ENCODE measurements at places on chromosomes 4 and X.

DNA sequence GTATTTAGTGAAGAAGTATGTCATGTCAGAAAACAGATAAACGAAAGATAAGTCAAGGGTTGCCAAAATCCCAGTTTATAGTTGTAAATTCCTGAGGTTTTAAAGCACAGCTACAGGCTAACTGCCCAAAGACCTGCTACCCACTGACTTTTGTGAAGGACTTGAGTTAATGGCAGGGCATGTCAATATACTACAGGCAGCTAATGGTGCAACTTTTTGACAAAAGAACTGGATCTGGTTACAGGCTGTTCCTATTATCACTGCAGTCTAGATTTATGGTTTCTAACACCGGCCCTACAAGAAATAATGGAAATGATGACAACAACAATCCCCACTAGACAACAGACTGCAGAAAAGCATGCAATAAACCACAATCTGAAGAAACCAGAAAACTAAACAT, 6.4 kb downstream of the SCML2 start:
- no peak for DNase-seq

- DNase-seq, result no peak
Measured at GRCh38 chr4:24521544-24521943, 62.8 kb downstream of the DHX15 start.

DNA sequence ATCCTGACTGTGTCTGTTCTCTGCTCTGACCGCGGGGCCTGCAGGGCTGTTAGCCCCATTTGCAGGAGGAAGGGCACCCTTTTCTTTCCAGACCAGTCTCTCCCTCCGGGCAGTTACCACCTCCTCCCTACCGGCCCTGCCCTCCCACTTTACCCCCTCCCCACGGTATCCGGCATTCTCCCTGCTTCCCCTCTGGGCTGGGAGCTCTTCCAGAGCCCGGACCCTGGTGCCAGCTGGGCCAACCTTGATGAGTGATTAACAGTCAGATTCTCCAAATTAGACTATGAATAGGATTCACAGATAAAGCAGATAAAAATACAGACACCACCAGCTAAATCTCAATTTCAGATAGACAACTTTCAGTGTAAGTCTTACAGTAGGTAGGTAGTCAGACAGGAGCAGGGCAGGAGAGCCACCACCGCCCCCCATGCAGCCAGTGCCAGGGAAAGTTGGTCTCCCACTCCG, 23.4 kb upstream of the WFS1 start:
- no peak for DNase-seq

GRCh38 chr4:101282076-101282844, 65.1 kb downstream of the PPP3CA start:
- peak; percentile 22 for DNase-seq

DNA sequence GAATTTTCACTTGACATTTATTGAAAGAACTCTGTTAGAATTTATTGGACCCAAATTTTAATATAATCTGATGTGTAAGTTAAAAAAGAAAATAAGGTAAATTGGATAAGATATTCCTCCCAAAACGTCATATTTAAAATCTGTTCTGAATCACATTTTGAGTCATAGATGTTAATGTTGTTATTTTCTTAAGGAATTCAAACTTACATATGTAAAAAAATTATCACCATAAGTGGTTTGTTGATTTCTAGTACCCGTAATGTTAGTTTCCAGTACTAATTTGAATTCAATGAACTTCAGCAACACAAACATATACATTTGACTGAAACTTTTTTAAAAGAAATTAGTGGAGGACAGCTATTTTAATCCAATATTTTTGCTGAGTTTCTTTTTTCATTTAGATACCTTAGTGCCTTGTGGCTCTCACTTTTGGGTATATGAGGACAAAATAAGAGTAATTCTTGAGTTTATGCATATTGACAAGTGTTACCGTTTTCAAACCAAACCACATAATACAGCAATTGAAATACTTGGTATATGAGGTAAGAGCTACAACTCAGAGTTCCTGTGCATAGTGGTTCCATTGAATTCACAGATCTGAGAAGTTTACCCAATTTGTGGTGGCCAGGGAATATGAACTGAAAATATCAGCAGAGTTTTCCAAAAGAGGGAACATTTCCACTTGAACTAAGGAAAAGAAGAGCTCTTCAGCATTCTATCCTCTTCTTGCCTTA, 71.8 kb downstream of the C4orf46 start:
- DNase-seq, result no peak

GRCh38 chr4:162131256-162131655, 32.5 kb downstream of the FSTL5 start:
- no peak for DNase-seq

GRCh38 chr4:38151873-38152272, 191.7 kb downstream of the PTTG2 start:
- DNase-seq, result no peak

- no peak for DNase-seq
Measured at GRCh38 chr4:72591547-72592454, 22.8 kb upstream of the ADAMTS3 start.

DNA sequence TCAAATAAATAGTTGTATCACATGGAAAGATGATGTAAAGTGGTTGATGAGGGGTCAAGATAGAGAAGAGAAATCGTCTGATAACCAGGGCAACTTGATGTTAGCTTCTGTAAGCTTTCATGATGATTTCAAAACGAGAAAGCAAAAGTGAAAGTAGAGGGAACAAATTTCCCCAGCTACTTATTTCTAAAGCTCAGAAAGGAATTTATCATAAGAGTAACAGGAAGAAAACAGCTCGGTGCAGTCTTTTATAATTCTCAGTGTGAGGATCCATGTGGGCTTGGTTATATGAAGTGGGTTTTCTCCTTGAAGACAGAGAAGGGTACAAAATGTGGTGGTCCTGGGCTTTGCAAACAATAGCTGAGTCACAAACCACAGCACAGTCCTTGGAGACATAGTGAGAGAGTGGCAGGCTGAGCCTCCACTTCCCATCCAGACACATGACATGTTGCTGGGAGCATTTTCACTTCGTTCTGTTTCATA, 32.1 kb upstream of the GLRA2 start:
- DNase-seq, result no peak

DNA sequence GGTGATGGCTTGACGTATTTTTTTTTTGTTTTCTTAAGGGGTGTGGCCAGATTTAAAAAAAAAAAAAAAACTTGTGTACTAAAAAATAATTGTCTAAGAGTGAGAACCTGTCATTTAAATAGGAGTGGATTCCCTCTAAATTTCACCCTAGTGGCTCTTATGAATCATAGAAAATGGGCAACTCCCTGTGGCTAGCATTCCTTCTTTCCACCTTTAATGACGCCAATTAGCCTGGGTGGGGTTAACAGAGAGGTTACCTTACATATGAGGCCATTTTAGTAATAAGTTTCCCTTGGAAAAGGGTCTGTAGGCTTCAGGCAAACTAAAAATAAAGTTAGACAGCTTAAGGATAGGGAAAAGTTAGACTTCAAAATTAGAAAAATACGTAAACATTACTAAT, 223.5 kb upstream of the FAM241A start:
- no peak for DNase-seq

- no peak for DNase-seq
Measured at GRCh38 chrX:132257116-132257515, 37.9 kb upstream of the RAP2C start.

GRCh38 chr4:48329976-48330375, 11.4 kb upstream of the SLAIN2 start:
- no peak for DNase-seq

- DNase-seq, result no peak
Measured at GRCh38 chrX:129493643-129494042, 29.6 kb downstream of the SMARCA1 start.

DNA sequence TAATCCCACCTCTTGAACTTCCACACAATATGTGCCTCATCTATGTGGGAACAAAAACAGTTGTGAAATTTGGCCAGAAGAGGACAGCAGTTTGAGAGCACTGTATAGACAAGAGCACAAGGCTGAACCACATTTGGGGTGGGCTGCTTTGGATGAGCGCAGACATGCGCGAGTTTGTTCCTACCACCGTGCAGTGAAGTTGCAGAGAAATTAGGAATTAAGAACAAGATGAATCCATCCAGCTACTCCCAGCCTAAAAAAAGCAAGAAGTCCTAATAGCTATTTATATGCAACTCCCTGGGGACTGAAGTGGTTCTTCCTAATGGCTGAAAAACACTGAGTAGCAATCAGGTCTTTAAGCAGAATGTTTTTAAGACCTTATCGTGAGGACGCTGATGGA, 1.0 kb downstream of the GAB3 start:
- DNase-seq, result no peak

- no peak for DNase-seq
Measured at GRCh38 chr4:27685091-27685490, 824.5 kb downstream of the STIM2 start.

DNA sequence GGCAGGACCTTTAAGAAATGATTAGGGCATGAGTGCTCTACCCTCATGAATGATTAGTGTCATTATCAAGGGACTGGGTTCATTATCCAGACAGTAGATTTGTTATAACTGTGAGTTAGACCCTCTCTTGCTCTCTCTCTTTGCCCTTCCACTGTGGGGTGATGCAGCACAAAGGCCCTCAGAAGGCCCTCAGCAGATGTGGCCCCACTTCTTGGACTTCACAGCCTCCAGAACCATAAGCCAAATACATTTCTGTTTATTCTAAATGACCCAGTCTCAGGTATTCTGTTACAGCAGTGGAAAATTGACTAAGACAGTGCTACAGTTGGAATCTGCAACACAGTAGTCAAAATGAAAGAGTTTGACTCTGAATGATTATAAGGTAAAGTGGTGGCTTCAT, 17.2 kb upstream of the PDLIM5 start:
- no peak for DNase-seq

GRCh38 chr4:9997886-9998285, 23.4 kb downstream of the SLC2A9 start:
- DNase-seq, result no peak

DNA sequence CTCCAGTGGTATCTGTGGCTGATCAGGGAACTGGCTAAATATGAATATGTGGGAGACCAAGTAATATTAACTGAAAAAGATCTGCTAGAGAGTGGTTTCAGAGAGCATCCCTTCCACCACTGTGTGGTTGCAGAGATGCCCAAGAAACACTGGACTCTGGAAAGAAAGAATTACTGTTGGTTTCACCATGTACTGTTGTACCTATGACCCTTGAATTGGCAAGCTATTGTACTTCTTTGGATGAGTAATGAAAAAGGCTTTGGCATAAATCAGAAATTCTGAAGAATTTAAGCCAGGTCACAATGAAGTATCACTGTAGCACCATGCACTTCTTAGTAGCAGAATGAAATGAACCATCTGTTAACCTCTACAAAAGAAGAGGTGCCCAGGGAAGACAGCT, 134.4 kb upstream of the INTU start:
- no peak for DNase-seq

DNA sequence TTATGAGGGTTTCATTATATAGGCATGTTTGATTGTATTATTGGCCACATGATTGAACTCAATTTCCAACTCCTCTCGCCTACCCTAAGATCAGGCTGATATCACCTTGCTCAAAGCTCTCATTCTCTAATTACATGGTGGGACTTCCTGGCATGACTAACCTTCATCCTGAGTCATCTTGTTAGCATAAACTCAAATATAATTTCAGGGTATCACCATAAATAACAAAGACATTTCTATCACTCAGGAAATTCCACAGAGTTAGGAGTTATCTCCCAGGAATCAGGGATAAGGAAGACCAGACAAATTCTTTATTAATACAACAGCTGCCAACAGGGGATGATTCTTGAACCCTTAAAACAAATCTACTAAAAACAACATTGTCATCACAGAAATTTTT, 90.7 kb downstream of the NDST3 start:
- DNase-seq, result no peak

- DNase-seq, result no peak
Measured at GRCh38 chr4:53943345-53944085, 120.9 kb downstream of the CHIC2 start.

GRCh38 chr4:168309781-168310180, 8.8 kb downstream of the DDX60 start:
- DNase-seq, result no peak

GRCh38 chr4:150585611-150586010, 3.7 kb downstream of the MAB21L2 start:
- no peak for DNase-seq

DNA sequence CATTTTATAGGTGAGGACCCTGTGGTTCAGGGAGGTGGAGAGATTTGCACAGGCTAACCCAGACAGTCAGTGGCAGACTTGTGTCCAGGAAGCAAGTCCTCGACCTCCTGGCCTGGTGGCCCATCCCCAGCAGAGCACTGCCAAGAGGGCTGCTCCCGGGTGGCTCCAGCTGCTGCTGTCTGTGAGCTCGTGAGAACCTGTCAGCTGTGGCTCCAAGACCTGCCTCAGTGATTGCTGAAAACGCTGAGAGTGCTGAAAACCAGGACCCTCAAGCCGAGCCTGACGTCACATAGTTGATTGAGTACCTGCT, 74.2 kb downstream of the RTL9 start:
- no peak for DNase-seq

DNA sequence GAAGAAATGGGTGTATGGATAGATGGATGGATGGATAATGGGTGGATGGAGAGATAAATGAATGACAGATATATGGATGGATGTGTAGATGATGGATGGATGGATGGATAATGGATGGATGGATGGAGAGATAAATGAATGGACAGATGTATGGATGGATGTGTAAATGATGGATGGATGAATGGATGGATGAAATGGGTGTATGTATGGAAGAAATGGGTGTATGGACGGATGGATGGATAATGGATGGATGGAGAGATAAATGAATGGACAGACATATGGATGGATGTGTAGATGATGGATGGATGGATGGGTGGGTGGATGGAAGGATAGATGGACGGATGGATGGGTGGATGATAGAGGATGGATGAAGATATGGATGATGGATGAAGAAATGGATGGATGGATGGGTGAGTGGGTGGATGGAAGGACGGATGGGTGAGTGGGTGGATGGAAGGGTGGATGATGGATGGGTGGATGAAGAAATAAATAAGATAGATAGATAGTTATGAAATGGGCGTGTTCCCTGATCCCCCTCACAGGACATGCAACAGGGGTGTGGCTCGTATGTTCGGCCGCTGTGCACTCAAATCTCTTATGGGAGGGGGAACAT, 91.1 kb upstream of the NKX1-1 start:
- no peak for DNase-seq

- no peak for DNase-seq
Measured at GRCh38 chr4:163590103-163590502, 95.6 kb downstream of the TMA16 start.

GRCh38 chr4:69601065-69601464, 38.4 kb downstream of the UGT2A2 start:
- DNase-seq, result no peak

- no peak for DNase-seq
Measured at GRCh38 chr4:56990109-56990905, 11.6 kb downstream of the POLR2B start.

GRCh38 chrX:45322820-45323219, 122.1 kb upstream of the DIPK2B start:
- no peak for DNase-seq

- no peak for DNase-seq
Measured at GRCh38 chr4:159593681-159594080, 490.8 kb downstream of the RAPGEF2 start.

DNA sequence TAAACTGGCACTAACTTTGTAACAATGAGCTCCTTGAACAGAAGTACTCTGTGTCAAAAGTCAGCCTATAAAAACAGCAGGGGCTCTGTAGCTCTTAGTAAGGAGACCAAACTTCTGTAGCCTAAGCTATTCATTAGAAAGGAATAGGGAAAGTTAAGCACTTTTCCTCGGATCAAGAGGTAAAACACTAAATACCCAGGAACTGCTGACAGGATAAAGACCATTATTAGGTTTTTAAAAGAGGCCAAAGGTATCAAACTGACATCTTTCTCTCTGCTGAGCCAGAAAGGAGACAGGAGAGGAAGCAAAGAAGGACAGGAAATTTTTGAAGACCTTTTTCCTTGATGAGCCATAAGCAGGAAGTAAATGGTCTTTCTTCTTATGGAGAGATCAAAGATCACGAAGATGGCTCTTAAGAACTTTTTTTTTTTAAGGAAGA, 31.9 kb downstream of the ANAPC10 start:
- DNase-seq, result no peak

Data from stimulated activated CD4-positive, alpha-beta T cell treated with anti-CD3 and anti-CD28 coated beads, Interleukin-2, amount 100 ng/mL, for 4 hours (primary cell).